Activated CD4-positive, alpha-beta T cell treated with anti-CD3 and anti-CD28 coated beads, Interleukin-2, amount 10 ng/mL, durations not matched to agents 24 days and 14 days (primary cell): ENCODE measurements at places on chromosomes 2 and 18.

DNA sequence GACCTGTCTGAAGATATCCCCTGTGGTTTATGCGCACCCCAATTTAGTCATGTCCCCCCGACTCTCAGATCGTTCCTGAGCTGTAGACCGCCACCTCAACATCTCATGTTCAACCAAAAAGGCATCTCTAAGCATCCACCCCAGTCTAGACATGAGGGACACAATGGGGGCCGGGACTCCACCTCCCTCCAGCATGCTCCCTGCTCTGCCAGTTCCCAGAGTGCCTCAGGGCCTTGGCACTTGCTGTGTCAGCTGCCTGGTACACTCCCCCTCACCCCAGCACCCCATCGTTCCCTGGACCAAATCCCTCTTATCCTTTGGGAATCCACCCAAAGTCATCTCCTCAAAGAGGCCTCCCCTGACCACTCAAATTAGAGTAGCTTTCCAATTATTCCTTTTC lies 22.2 kb downstream of the TNS1 start:
- no peak for DNase-seq

- peak; percentile 67 for DNase-seq
Measured at GRCh38 chr2:10091182-10091888, 11.1 kb upstream of the CYS1 start.

- DNase-seq: no peak
Measured at GRCh38 chr2:8453904-8454302, 228.0 kb upstream of the ID2 start.

- DNase-seq: no peak
Measured at GRCh38 chr2:2701176-2701781, 370.2 kb upstream of the MYT1L start.

GRCh38 chr2:119549241-119549640 lies 5.0 kb downstream of the CFAP221 start:
- DNase-seq: no peak
